Caki2 (cell line): ENCODE measurements at places on chromosomes 2 and 18. TPM values are rescaled to one million over a fixed set of nuclear protein-coding genes. Genes with fewer than 3 reads are reported as not detected.

TMEM182 gene
- total RNA-seq: 5.2 and 5.8 TPM in 2 replicates

DNA sequence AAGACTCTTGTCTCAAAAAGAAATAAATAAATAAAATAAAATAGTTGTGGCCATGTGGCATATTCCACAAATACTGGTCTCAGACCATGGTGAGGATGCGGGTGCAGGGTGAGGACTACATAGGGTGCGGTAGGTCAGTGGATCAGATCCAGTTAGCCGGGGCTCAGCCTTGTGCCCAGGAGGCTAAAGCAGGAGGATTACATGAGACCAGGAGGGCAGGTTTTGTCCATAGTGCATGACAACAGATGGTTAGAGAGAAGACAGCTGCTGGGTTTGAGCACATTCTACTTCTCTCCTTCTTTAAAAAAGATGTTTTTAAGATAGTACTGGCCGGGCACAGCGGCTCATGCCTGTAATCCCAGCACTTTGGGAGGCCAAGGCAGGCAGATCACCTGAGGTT, 12.8 kb upstream of the PSD4 start:
- DNase-seq: no peak

- DNase-seq: no peak
Measured at GRCh38 chr2:21610304-21610703, 486.5 kb downstream of the TDRD15 start.

SIX3 gene
- not detected in 2 replicates for total RNA-seq

GAL3ST2 gene
- not detected in 2 replicates for total RNA-seq

DNA sequence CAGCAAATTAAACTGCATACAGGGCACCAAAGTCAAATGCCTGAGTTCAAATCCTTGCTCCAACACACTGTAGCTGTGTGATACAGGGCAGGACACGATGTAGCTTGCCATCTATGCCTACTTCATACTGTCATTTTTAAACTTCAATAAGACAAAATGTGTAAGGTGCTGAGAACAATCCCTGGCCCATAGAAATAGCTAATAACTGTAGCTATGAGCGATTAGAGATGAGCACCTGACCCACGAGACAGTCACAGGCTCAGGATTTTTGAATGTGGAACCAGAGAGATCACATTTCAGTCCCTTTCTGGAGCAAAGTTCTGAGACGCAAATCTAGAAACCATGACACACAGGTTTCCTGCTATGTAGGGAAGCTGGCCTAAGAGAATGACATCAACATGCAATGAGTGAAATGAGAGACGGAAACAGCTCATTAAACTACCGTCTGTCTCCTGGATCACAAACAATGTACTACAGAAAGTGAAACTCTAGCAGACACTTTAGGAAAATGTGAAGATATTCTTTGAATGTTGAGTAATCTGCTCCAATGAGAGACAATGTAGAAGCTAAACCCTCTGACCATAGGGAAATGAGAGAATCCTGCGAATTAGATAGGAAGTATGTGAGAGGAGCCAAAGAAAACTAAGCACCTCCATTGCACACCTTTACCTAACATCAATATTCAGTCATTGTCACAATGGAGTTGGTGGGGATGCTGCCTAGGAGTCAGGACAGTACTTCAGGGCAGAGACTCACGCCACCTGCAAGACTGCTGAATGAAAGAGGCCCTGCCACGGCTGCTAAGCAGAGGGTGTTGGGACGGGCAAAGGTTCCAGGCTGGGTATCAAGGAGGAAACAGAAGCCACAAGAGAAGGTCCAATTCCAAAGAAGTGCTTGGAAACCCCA, 25.5 kb downstream of the B4GALT6 start:
- no peak for DNase-seq

DNA sequence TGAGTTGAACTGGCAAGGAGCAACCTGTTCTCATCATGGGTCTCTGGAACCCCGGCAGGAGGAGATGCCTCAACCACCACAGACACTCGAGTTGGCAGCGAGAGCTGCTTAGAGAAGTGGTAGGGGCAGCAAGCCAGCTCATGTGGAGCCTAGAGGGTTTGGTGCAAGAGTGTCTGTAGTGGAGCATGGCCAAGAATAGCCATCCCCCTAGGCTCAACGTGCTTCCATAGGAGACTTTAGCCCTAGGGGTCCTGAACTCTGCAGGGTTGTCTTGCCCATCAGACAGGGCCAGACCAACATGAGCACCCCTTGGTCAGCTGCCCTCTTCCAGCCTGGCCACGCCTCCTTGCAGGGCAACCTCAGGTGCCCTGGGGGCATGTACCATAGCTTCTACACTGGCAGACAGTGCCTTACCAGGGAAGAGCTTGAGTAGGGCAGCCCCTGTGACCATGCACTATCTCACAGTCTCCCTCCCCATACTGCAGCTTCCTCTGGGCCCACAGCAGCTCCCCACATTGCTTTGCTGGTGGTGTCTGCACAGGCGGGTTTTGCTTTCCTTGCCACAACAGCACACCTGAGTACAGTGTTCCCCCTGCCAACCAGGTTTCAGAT, 187.1 kb downstream of the EXOC6B start:
- DNase-seq: no peak

C2orf92 gene
- total RNA-seq: 0.27 and 9.2 TPM in 2 replicates
